ENCODE measurements at places on chromosomes 1 and 21.

DNA sequence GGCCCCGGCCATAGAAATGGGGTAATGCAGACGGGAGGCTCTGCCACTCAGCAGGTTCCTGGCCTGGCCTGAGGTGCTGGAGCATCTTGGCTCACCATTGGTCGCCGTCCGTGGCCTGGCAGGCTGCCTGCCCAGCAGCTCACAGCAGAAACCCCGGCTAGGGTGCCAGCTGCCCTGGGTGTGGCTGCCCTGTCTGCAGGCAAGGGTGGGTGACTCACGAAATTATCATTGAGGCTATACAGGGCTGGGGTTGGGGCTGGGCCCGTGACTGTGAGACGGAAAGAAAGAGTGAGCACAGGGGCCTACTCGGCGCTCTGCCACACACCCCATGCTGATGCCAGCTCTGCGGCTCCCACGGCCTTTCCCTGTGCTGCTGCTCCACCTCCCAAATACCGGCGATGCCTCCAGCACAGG, 8.0 kb upstream of the PKP1 start:
- no peak for DNase-seq

GRCh38 chr1:54108156-54108555, 44.6 kb downstream of the CDCP2 start:
- no peak for DNase-seq

- DNase-seq = no peak
These were observed 181.9 kb upstream of the B3GALT2 start for GRCh38 chr1:193368302-193368701.

DNA sequence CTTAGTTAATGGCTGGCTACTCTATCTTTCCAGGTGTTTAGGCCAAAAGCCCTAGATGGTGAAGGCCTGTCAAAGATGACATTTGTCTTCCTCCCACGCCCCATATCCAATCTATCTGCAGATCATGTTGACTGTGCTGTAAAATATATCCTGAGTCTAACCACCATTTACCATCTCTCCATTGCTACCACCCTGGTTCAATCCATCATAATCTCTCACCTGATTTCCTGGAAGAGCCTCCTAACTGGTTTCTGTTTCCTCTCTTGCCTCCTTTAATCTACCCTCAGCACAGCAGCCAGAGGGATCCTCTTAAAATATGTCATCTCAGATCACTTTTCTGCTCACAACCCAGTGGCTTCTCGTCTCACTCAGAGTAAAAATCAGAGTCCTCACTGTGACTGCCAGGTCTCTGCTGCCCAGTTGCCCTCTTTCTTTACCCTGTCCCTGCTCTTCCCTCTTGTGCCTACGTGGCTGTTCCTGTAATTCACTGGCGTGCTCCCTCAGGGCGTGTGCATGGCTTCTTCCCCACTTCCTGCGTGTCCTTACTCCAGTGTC, 17.8 kb downstream of the TMEM50A start:
- DNase-seq = no peak

DNA sequence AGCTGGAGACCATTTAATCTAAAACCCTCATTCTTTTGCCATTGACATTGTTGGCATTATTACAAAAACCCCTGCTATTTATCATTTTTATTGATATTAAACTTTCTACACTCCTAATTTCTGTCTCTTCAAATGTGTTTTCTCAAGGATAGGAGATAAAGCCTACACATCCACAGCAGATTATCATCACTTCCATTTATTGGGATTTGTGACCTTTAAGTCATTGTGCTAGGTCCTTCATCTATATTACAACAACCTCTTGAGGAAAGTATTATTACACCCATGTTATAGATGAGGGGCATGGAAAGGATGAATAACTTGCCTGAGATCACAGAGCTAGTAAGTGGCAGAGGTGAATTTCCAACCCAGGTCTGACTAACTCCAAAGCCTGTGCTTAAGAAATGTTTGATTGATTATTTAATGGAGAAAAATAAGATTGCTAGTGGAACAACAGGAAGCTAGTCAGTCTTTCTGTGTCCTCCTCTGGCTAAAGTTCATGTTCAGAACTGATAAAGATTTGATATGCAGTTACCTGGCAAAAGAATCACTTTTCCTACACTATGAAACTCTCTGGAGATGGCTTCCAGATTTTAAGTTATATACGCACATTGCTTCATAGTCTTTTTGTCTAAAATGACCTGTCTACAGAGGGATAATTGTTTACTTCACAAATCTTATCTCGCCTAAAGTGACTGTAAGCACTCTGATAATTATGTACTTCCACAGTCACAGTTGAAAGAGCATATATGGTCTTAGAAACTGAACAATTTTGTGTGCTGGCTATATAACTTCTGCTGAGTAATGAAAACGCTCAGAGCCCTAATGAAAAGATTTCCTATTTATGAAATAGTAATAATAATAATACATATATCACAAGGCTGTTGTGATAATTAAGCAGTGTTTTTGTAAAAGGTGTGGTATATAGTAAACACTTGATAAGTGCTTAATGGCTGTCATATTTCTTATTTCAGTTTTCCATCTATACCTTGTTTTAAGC, 15.0 kb downstream of the FMO5 start:
- DNase-seq = no peak

GRCh38 chr1:36705629-36706028, 222.9 kb upstream of the CSF3R start:
- no peak for DNase-seq

DNA sequence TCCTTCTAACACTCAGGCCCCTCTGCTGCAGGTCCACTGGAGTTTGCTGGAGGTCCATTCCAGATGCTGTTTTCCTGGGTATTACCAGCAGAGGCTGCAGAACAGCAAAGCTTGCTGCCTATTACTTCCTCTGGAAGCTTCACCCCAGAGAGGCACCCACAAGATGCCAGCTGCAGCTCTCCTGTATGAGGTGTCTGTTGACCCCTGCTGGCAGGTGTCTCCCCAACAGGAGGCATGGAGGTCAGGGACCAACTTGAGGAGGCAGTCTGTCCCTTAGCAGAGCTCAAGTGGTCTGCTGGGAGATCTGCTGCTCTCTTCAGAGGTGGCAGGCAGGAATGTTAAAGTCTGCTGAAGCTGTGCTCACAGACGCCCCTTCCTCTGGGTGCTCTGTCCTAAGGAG, 204.8 kb downstream of the FCRL5 start:
- DNase-seq = no peak

GRCh38 chr1:29032841-29033240, 90.9 kb downstream of the TMEM200B start:
- no peak for DNase-seq

GRCh38 chr1:15742339-15742801, at the start of gene TMEM82:
TSS of gene TMEM82 (plus strand) at chr1:15742499. CDS start at chr1:15742560, 61 bp downstream.
- no peak for DNase-seq

- no peak for DNase-seq
These were observed 15.4 kb downstream of the NOL9 start for GRCh38 chr1:6538956-6539355.

- DNase-seq = no peak
These were observed 17.8 kb downstream of the POFUT2 start for GRCh38 chr21:45269861-45270260.

GRCh38 chr1:65445837-65446236, 25.4 kb downstream of the LEPR start:
- no peak for DNase-seq

DNA sequence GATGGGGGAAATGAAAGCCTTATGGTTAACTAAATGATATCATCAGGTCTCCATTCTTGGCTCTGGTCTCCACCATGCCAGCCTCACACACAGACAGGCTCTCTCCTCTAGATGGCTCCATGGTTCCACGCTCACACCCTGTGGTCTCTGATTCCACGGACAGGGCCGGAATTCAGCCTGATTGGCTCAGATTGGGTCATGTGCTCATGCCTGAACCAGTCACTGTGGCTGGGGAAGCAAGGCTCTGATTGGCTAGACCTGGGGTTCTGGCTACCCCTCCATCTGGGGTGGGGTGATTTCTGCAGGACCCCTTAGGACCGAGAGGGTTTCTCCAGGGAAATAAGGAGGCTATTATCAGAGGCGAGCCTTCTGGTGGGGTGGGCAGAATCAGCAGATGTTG, 277.0 kb downstream of the PTPRU start:
- no peak for DNase-seq

- DNase-seq = peak; percentile 47
These were observed 2.1 kb downstream of the FHAD1 start for GRCh38 chr1:15249081-15249480.

GRCh38 chr1:64514197-64514765, 44.4 kb downstream of the CACHD1 start:
- DNase-seq = no peak

GRCh38 chr1:56545711-56546110, 33.7 kb downstream of the PLPP3 start:
- DNase-seq = no peak

GRCh38 chr1:23200883-23201282, 16.4 kb downstream of the HTR1D start:
- no peak for DNase-seq

DNA sequence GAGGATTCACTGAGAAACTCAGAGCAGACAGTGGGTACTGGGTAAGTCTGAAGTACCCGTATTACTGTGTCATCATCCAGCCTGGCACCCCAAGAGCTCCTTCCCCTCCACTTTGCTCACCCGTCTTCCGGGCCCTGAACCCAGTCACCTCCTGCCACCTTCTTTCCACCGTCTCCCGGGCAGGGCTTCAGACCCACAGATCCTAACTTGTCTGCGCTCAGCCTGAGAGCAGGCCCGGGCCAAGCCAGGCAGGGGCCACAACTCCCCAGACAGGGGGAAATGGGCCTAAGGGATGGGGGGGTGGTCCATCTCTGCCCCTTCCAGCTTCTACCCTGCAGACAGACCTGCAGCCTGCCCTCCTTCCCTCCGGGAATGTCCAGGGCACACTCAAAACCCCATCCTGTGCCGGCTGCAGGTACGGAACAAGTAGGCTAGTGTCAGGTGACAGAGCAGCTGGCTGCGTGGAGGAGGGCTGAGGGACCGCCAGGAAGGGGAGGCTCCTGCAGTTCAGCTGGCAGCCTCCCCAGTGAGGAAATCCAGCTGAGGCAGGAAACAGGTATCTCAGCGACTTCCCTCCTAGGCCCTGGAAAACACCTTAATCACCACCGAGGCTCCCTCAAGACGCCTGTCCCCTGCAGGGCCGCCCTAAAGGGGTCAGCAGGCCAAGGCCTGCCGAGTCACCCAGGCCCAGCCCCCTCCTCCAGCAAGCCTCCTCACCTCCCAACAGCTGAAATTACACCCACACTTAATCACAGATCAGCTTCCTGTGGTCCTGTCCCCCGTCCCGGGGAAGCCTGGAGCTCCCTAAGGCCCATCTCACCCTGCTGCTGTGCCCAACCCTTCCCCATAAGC, 3.5 kb downstream of the HSPG2 start:
- DNase-seq = no peak

GRCh38 chr1:3688356-3689137, 36.2 kb downstream of the TP73 start:
- no peak for DNase-seq

GRCh38 chr1:181159451-181160140, 71.1 kb downstream of the IER5 start:
- DNase-seq = no peak

DNA sequence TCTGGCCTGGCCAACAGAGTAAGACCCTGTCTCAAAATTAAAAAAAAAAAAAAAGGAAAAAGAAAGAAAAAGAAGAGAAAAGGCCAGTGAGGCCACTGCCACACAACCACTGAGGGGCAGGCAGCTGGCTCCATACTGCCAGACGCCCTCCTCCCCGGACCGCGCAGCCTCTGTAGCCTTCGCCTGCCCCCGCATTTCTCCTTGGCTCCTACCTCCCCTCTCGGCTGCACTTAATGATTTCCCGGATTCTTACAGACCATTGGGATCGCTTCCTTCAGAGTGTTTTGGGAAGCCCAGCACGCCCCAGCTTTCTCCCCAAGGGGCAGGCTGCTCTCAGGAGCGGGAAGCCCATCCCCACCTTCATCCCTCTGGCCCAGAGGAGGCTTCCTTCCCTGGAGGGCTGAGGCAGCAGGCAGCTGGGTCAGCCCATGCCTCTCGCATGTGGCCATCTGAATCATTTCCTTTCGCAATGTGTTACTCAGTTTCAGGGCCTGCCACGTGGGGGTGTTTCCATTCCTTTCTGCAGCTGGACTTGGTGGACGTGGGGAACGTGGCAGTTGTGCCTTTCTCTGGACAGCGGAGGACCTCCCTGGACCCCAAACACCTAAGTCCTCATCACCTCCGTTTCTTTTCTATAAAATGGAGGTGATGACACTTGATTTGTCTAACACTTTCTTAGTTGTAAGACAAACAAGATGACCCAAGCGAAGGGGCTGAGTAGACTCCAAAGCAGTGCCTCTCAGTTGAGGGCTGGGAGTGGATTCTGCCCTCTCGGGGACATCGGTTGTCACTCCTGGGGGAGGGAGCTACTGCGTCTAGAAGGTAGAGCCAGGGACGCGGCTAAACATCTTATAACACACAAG, 2.3 kb downstream of the SLC2A5 start:
- no peak for DNase-seq

GRCh38 chr1:36224537-36225282, 467 bp downstream of the THRAP3 start:
- no peak for DNase-seq

- DNase-seq = no peak
These were observed 66.3 kb downstream of the SPATA46 start for GRCh38 chr1:162310337-162310736.

DNA sequence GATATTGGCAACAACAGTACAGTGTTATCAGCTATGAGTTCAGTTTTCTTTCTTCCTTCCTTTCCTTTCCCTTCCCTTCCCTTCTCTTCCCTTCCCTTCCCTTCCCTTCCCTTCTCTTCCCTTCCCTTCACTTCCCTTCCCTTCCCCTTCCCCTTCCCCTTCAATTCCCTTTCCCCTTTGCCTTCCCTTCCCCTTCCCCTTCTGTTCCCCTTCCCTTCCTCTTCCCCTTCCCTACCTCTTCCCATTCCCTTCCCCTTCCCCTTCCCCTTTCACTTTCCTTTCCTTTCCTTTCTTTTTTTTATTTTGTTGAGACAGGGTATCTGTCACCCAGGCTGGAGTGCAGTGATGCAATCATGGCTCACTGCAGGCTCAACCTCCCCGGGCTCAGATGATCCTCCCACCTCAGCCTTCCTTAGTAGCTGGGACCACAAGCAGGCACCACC, 72.3 kb upstream of the CAPZB start:
- no peak for DNase-seq

DNA sequence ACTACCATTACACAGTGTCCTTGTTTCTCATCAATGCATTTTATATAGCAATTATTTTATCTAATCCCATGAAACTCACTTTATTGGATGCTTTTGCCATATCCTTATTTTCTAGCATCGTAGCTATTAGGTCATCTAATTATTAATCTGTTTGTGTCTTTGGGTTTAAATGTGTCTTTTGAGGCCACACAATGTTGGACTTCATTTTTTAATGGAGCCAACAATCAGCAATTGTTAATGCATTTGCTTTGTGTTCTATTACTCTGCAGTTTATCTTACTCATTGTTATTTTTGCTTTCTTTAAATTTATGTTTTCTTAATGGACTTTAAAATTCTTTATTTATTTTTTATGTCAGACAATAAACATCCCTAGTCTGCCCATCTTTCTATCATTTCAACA, 1.8 kb upstream of the HSD11B1 start:
- DNase-seq = no peak

GRCh38 chr1:78004719-78005447, at the start of gene DNAJB4:
TSS of gene DNAJB4 (plus strand) at chr1:78004939. CDS start at chr1:78005111, 172 bp downstream.
- peak; percentile 26 for DNase-seq

- no peak for DNase-seq
These were observed 188.2 kb downstream of the ZBTB18 start for GRCh38 chr1:244239261-244239770.

GRCh38 chr21:33247599-33247998, 17.9 kb downstream of the IFNAR2 start:
- DNase-seq = no peak

Measured in activated naive CD8-positive, alpha-beta T cell treated with anti-CD3 and anti-CD28 coated beads, Interleukin-2, amount 50 U/mL, for 16 hours (primary cell).